ENCODE measurements at places on chromosomes 7 and 10.
A peak's percentile ranks its signal among the peaks of the same experiment; 100 is the strongest.

DNA sequence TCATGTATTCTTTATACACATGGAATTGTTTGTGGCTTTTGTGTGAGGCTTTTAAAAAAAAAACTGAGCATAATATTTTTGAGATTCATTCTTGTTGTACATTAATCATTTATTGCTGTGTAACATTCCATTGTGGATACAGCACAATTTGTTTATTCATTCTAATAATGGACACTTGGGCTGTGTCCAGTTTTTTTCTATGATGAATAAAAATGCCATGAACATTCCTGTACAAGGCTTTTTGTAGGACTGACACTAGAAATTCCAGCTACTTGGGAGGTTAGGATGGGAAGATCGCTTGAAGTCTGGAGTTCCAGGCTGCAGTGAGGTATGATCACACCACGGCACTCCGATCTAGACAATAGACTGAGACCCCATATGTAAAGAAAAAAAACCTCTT is 254.3 kb upstream of the CACNA2D1 start:
- no peak for DNase-seq

GRCh38 chr7:33072471-33072870 is 9.9 kb upstream of the NT5C3A start:
- no peak for DNase-seq

- no peak for DNase-seq
Observed at GRCh38 chr10:107865691-107866090, 701.2 kb upstream of the SORCS1 start.

- DNase-seq = no peak
Observed at GRCh38 chr10:44352316-44353127, 32.4 kb downstream of the CXCL12 start.

GRCh38 chr10:46550076-46550790 is 6.2 kb downstream of the GPRIN2 start:
- DNase-seq = peak; percentile 2

DNA sequence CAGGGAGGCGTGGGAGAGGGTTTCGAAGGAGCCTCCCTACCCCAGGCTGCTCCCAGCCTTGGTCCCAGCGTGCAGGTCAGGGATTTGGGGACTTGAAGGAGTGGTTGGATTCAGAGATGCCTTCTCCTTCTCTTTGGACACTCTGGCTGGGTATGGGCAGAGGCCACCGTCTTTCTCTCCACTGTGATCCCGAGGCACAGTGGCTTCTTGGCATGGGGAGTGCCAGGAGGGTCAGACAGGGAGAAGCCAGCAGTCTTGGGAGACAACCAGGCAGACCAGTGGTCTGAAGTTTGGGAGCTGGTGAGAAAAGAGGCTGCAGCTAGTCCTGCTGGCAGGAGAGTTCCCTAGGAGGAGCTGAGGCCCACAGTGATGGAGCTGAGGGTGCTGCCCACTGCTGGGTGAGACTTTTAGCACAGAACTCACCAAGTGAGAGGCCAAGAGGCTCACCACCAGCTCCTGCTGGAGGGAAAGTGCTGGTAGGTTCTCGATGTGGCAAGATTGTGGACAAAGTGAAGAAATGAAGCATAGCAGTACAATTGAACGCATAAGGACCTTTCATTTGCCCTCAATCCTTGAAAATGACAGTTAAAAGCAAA is 35.2 kb upstream of the WDFY4 start:
- DNase-seq = no peak

- no peak for DNase-seq
Observed at GRCh38 chr7:131197920-131198615, 129.6 kb upstream of the MKLN1 start.

- DNase-seq = no peak
Observed at GRCh38 chr10:19676063-19676462, 140.2 kb upstream of the PLXDC2 start.

GRCh38 chr7:65946904-65947303 is 35.1 kb downstream of the GUSB start:
- DNase-seq = no peak

GRCh38 chr10:70985824-70986622 is 97.7 kb upstream of the PCBD1 start:
- DNase-seq = no peak

DNA sequence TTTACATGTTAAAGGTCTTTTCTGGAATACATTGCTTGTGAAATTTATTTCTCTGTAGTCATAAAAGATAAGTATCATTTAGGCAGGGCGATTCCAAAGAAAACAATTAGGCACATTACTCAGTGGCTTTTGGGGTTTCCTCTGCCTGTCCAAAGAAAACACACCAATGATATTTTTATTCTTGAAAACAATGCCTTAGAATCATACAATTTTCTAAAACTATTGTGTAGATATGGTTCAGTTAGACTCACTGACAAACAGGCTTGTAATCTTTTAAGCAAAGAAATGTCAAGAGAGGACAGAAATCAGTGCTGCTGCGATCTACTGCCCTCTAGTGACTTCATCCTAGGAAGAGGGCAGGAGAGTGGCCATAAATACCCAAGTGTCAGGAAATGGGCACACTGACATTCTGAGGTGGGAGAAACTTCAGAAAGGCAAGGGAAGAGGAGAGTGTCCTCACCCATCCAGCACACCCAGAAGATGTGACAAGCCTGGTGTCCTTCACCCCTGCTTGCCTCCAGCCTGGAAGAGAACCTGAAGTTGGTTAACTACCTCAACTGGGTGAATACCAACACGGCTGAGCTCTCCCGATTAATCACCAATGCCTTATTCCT is 120.5 kb downstream of the GALNT11 start:
- no peak for DNase-seq

DNA sequence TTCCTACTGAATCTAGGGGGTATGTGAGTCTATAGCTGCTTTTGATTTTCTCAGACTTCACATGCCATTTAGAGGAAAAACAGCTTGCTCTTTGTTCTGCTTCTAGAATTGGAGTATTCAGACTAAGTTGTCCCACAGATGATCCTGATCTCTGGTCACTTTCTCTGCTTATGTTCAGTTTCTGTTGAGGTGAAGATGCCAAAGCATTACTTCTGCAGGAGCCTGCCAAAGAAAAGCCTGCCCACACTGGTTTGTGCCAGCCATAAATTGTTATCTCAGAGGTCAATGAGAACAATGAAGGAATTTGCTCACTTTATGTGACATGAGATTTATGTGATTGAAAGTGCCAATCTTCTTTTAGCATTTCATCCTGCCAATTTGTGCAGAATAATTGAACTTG is 163.6 kb downstream of the CDK14 start:
- no peak for DNase-seq

- no peak for DNase-seq
Observed at GRCh38 chr7:104809906-104810305, 204.1 kb upstream of the KMT2E start.

GRCh38 chr7:132319481-132319880 is 256.8 kb downstream of the PLXNA4 start:
- no peak for DNase-seq

- DNase-seq = no peak
Observed at GRCh38 chr10:84293574-84294016, 34.8 kb upstream of the CCSER2 start.

DNA sequence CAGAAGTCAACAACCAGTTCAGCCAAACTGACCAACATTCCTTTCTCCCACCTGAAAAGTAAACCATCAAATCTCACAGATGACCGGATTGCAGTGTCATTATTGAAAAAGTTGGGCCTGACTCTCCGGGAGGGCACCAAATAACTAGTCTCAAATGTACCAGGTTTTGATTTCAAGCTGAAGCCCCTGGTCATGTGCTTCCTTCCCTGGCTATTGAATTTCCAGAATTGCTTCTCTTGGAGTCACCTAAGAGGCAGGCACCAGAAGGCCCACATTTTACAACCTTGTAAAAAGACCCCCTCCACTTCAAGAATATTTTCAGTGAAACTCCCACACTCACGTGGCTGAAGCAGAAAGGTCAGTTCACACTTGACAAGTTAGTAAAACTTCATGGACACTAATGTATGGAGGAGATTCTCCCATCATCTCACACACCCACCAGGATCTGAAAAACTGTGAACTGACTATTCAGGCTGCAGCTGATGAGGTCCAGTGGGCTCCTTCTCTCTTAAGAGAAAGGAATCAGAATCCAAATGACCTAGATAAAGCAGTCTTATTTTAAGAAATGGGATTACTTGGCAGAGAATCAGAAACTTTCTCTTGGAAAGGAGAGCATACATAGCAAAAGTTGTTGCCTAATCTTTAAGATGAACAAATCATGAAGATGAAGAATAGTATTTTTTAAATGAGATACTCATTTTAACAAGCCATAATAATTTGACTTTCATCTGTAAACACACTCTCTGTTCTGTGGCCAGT is 53.6 kb downstream of the DLD start:
- DNase-seq = no peak

GRCh38 chr10:102649797-102650654 is 5.7 kb downstream of the TRIM8 start:
- DNase-seq = no peak

DNA sequence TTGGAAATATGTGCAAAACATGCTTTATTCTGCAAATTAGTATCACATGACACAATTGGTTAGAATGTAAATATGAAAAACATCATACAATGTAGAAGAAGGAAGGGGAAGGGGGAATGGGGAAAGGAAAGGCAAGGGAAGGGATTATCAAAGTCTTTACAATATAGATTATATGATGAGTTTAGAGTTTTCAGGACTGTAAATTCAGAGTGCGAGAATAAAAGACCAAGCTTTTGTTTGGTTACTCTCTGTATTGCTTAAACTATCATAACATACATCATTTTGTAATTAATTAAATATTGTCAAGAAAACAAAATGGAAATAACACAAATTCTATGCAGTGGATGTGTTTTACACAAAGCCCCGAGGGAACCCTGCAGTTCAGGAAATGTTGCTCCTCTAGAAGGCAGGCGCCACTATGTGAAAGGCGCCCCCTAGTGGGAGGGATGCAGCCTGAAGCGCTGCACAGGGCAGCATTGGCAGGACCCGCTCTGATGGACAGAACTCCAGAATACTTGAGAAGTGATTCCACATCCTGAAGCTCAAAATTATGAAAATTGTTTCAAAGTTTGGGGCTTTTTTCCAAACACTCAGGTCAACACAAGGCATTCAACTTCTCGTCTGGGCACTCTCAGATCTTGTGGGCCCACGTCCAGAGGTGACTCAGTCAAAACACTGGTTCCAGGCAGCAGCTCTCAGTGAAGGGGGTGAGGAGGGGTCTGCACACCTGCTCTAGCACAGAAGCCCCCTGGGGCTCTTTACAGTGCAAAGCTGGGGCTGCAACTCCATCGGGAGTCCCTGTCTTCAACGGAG is 31.6 kb upstream of the TMEM254 start:
- DNase-seq = peak; percentile 35

- no peak for DNase-seq
Observed at GRCh38 chr10:131686781-131687420, 213.9 kb upstream of the PPP2R2D start.

- DNase-seq = no peak
Observed at GRCh38 chr10:70328967-70329366, 45.2 kb upstream of the NPFFR1 start.

- DNase-seq = no peak
Observed at GRCh38 chr10:35691522-35692236, 49.6 kb upstream of the FZD8 start.

DNA sequence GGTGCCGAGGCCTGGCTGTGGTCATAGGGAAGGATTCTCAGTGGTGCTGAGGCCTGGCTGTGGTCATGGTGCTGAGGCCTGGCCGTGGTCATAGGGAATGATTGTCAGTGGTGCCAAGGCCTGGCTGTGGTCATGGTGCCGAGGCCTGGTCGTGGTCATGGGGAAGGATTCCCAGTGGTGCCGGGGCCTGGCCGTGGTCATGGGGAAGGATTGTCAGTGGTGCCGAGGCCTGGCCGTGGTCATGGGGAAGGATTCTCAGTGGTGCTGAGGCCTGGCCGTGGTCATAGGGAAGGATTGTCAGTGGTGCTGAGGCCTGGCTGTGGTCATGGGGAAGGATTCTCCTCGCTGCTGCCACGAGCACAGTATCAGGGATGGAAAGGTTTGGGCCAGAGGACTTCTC is 327.3 kb downstream of the ADARB2 start:
- no peak for DNase-seq

- DNase-seq = peak; percentile 19
Observed at GRCh38 chr7:150631084-150631826, 930 bp downstream of the GIMAP6 start.

- DNase-seq = no peak
Observed at GRCh38 chr10:24465124-24465874, 256.4 kb downstream of the KIAA1217 start.

- no peak for DNase-seq
Observed at GRCh38 chr7:2953588-2954407, 89.9 kb downstream of the CARD11 start.

- DNase-seq = no peak
Observed at GRCh38 chr7:122532406-122533269, 166.3 kb downstream of the RNF133 start.

DNA sequence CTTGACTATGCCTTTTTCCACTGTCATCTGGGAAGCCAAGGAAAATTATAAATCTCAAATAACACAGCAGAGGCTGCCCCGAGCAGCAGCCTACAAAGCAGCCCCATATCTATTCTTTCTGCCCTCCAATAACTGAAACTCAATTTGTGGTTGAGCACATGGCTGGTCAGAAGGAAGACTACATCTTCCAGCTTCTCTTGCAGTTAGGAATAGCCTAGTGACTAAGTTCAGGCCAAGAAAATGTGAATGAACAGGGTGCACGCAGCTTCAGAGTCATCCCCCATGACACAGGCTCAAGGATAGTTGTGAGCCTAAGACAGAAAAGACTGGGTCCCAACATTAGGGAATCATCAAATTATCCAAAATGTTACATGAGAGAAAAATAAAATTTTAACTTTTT is 42.3 kb downstream of the CHCHD3 start:
- no peak for DNase-seq

GRCh38 chr7:36036590-36036989 is 116.5 kb upstream of the EEPD1 start:
- no peak for DNase-seq

DNA sequence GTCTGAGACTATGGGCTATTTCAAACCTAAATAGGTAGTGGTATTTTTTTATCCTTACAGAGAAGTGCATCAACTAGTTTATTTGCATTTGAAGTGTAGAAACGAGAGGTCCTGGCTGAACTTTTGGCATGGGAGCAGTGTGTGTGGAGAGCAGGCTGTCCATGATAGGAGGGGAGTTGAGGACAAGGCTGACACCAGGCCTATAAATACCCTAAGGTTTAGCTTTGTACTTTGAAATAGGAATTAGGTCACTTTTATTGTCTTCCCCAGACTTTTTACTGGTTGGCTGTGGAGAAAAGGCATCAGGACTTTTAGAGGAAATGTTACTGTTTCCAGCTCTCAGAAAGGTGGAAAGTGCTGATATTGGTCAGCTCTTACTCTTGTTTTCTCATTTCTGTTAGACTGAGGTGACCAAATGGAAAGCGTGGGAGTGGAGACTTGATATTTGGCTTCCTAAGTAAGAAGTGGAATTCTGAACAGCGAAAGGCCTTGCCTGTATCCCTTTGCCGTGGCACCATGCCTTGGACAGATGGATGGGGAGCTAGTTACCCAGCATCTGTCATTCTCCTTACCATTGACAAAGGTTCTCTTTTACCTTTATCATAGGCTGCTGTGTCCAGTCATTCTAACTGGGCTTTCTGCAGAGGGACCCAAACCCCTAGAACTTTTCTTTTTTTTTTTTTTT is 46.0 kb downstream of the GBF1 start:
- DNase-seq = no peak

- DNase-seq = no peak
Observed at GRCh38 chr10:121556918-121557573, 41.2 kb downstream of the FGFR2 start.

Data from stimulated activated CD4-positive, alpha-beta T cell treated with anti-CD3 and anti-CD28 coated beads, Interleukin-15, amount 100 ng/mL, for 1 hour (primary cell).